ENCODE measurements at places on chromosomes 2 and 18. TPM values are rescaled to one million over a fixed set of nuclear protein-coding genes. Genes with fewer than 3 reads are reported as not detected.

IL36RN gene
- total RNA-seq, result not detected

FARSB gene
- total RNA-seq, result 13.3 TPM

PTPRN gene
- total RNA-seq, result 23.5 TPM

POTEC gene
- total RNA-seq, result under 0.01 TPM

RMDN2 gene
- total RNA-seq, result 6.4 TPM

FOXI3 gene
- not detected for total RNA-seq

CSRNP3 gene
- 1.4 TPM for total RNA-seq
